ENCODE measurements at places on chromosomes 1 and 21.

DNA sequence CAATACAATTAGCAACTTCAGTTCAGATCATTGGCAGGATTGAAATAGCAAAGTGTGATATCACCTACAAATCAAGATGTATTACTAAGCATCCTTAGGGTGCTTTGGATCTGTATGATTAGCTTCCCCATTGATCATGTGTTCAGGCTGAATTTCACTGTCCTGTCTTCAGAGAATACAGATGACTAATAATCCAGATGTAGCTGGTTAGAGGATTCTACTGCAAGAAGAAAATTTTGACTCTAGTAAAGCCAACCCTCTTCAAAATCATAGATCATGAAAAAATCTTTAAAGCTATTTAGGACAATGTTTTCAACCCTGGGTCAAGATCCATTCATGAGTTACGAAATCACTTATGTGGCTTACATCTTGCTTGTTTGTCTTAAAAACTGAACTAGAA lies 184.4 kb downstream of the PTGER3 start:
- H3K27ac ChIP-seq, result no peak overlapping the region
- peaks cover 7% of the 10 kb centered on the region for H3K27me3 ChIP-seq
- H3K36me3 ChIP-seq, result no peaks in the 10 kb centered on the region
- peaks cover 16% of the 10 kb centered on the region for H3K4me1 ChIP-seq
- H3K4me3 ChIP-seq, result no peak overlapping the region

DNA sequence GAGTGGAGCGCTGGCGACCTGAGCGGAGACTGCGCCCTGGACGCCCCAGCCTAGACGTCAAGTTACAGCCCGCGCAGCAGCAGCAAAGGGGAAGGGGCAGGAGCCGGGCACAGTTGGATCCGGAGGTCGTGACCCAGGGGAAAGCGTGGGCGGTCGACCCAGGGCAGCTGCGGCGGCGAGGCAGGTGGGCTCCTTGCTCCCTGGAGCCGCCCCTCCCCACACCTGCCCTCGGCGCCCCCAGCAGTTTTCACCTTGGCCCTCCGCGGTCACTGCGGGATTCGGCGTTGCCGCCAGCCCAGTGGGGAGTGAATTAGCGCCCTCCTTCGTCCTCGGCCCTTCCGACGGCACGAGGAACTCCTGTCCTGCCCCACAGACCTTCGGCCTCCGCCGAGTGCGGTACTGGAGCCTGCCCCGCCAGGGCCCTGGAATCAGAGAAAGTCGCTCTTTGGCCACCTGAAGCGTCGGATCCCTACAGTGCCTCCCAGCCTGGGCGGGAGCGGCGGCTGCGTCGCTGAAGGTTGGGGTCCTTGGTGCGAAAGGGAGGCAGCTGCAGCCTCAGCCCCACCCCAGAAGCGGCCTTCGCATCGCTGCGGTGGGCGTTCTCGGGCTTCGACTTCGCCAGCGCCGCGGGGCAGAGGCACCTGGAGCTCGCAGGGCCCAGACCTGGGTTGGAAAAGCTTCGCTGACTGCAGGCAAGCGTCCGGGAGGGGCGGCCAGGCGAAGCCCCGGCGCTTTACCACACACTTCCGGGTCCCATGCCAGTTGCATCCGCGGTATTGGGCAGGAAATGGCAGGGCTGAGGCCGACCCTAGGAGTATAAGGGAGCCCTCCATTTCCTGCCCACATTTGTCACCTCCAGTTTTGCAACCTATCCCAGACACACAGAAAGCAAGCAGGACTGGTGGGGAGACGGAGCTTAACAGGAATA lies 4.2 kb downstream of the TFAP2E start:
- peak overlapping the region; percentile 80 for H3K4me3 ChIP-seq
- peak overlapping the region; percentile 53 for H3K27ac ChIP-seq
- H3K36me3 ChIP-seq, result no peaks in the 10 kb centered on the region
- H3K27me3 ChIP-seq, result peaks cover 26% of the 10 kb centered on the region

DNA sequence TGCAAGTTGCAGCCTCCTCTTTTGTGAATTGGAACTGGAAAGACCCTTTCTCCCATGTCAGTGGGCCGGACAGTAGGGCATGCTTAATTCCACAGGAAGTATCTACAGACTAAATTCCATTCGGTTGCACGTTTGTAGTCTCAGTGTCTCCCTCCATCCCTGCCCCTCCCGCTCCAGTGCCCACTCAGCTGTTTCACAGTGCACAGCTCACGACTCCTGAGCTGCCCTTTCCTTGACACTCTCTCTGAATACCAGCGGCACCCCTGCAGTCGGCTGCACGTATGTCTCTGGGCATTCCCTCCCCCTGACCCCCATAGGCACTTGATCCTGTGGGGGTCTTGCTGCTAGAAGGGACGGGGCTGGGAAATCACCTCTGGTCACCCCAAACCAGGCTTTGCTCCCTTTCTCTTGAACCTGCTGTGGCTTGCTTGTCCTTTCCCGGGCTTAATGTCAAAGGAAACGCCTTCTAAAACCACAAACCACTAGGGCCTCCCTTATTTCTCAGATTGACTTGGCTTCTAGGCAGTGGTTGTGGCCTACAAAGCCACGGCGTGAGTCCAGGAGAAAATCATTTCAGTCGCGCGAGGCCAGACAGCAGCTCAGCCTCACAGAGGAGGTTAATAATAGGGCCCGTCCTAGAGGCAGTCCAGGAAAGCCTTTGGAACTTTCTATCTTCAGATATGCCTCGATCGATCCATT lies 365.3 kb upstream of the PROX1 start:
- H3K27ac ChIP-seq, result no peak overlapping the region
- peaks cover 11% of the 10 kb centered on the region for H3K4me1 ChIP-seq
- peak; percentile 11 for DNase-seq
- H3K4me3 ChIP-seq, result no peak overlapping the region
- peaks cover 40% of the 10 kb centered on the region for H3K27me3 ChIP-seq

GRCh38 chr1:91335603-91336002 lies 69.0 kb downstream of the HFM1 start:
- no peak for DNase-seq
- peaks cover 1% of the 10 kb centered on the region for H3K27me3 ChIP-seq
- no peaks in the 10 kb centered on the region for H3K4me1 ChIP-seq
- H3K27ac ChIP-seq, result no peak overlapping the region
- no peak overlapping the region for H3K4me3 ChIP-seq

DNA sequence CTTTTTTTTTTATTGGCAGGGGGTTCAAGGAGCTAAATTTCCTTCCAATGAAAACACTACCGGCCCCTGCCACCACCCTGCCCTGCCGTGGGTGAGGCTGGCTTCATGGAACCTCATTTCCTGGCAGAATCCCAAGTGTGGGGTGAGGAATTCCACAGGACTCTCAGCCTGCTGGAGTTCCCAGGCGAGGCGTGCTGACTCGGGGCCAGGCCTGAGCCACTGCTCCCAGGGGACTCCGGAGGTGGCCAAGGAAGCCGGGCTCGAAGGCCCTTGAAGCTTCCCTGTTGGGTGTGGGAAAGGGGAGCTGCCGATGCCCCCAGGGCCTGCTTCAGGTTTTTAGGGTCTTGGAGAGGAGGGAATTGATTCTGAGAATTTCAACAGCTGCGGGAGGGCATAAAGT lies 95.3 kb upstream of the ACTRT2 start:
- no peak overlapping the region for H3K27ac ChIP-seq
- H3K27me3 ChIP-seq, result no peaks in the 10 kb centered on the region
- H3K4me1 ChIP-seq, result no peaks in the 10 kb centered on the region
- no peak overlapping the region for H3K4me3 ChIP-seq
- DNase-seq, result no peak

DNA sequence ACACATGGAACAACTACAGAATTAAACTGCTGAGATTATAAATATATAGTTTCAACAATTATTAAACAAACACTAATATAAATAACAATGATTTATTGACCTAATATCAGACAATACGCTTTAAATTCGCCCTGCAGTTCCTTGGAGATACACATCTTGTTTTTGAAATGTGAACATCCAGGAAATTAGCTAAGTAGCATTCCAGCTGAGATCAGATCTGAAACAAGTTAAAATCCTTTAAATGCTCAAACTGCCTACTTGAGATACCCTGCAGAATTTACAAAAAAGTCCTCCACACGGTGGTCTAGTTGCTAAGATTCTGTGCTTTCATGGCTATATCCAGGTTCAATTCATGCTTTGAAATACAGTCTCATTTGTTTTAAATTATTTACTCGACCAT lies 101.4 kb upstream of the OLFM3 start:
- H3K27me3 ChIP-seq, result no peaks in the 10 kb centered on the region
- H3K4me3 ChIP-seq, result no peak overlapping the region
- H3K27ac ChIP-seq, result no peak overlapping the region
- H3K36me3 ChIP-seq, result no peaks in the 10 kb centered on the region
- H3K4me1 ChIP-seq, result no peaks in the 10 kb centered on the region
- DNase-seq, result no peak

DNA sequence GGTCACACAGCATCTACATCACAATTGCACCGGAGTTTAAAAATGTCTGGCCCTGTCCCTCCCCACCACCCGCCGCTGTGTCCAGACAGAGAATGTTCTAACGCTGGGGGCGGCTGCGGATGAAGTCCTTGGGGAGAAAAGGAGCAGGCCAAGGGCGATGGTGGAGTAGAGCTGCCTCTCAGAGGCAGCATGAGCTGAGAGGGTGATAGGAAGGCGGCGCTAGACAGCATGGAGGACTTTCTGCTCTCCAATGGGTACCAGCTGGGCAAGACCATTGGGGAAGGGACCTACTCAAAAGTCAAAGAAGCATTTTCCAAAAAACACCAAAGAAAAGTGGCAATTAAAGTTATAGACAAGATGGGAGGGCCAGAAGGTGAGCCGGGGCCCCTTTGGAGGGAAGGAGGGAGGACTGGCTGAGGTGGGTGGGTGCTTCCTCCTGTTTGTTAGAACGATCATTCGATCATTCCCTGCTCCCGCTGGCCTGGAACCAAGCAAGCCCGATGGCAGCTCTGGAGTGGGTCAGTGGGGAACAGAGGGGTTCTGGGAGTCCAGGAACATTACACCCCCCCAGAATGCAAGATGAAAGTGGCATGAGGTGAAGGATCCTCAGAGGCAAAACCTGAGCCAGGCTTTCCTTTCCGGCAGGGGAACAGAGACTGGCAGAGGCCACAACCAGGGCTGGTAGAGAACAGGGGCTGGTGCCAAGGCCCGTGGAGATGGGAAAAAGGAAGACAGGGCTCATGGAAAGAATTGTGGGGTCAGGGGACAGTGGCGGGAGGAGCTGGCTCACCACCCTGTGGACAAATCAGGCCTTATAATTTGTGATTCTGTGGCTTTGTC lies at the start of the genes FAM229A and TSSK3:
FAM229A (minus strand) TSS at position 12 of the 840 bp plus-strand sequence. CDS start 394 bp downstream, outside the sequence.
TSSK3 (plus strand) TSS at position 66 of the 840 bp plus-strand sequence; CDS start at position 229, 163 bp downstream.
- peaks cover 18% of the 10 kb centered on the region for H3K4me1 ChIP-seq
- H3K4me3 ChIP-seq, result no peak within 1 kb of the TSS
- peaks cover 8% of the 10 kb centered on the region for H3K27me3 ChIP-seq
- no peak for DNase-seq
- H3K36me3 ChIP-seq, result peaks cover 40% of the 10 kb centered on the region
- H3K27ac ChIP-seq, result no peak within 1 kb of the TSS

GRCh38 chr1:43065616-43066399 lies 106.3 kb downstream of the EBNA1BP2 start:
- H3K36me3 ChIP-seq, result no peaks in the 10 kb centered on the region
- H3K4me1 ChIP-seq, result peaks cover 5% of the 10 kb centered on the region
- no peak overlapping the region for H3K4me3 ChIP-seq
- no peak overlapping the region for H3K27ac ChIP-seq
- DNase-seq, result no peak
- H3K27me3 ChIP-seq, result peaks cover 4% of the 10 kb centered on the region

GRCh38 chr1:202944438-202944921 lies 13.6 kb downstream of the ADIPOR1 start:
- no peaks in the 10 kb centered on the region for H3K4me1 ChIP-seq
- no peaks in the 10 kb centered on the region for H3K27me3 ChIP-seq
- no peak overlapping the region for H3K4me3 ChIP-seq
- peaks cover 69% of the 10 kb centered on the region for H3K36me3 ChIP-seq
- DNase-seq, result no peak

- no peak overlapping the region for H3K27ac ChIP-seq
- no peak for DNase-seq
Measured at GRCh38 chr1:210817385-210818275, 316.3 kb downstream of the KCNH1 start.

- H3K27ac ChIP-seq, result no peak overlapping the region
- DNase-seq, result no peak
- no peak overlapping the region for H3K4me3 ChIP-seq
- H3K4me1 ChIP-seq, result peaks cover 41% of the 10 kb centered on the region
- H3K36me3 ChIP-seq, result peaks cover 87% of the 10 kb centered on the region
Measured at GRCh38 chr21:41431788-41432548, 5.9 kb downstream of the MX1 start.

DNA sequence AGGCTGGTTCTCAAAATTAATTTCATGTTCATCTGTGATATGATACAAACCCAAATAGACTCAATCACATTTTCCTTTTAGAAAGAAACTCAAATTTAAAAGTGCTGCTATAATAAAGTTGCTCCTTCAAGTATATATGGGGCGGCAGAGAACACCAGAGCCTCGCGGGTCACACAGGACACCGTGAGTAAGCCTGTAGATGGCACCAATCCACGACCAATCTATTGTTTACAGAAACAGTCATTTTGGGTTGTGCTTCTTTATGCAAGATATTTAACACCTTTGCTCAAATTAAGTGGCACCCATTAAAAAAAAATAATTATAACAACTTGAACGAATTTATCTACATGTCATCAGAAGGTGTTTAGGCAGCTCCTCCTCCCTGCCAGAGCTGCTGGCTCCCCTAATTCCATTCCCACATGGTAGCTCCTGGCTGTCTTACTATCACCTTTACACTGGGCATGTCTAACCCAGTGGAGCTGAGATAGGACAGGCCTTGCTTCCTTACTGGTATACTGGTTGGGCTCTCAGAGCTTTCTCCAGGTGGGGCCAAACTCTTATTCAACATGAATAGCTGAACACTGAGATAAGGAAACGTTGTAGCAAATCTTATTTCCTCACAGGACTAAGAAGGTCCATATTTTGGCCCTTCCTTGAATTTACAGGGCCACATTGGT lies 287.0 kb downstream of the SDCCAG8 start:
- H3K36me3 ChIP-seq, result peaks cover 14% of the 10 kb centered on the region
- no peaks in the 10 kb centered on the region for H3K4me1 ChIP-seq
- no peak for DNase-seq

DNA sequence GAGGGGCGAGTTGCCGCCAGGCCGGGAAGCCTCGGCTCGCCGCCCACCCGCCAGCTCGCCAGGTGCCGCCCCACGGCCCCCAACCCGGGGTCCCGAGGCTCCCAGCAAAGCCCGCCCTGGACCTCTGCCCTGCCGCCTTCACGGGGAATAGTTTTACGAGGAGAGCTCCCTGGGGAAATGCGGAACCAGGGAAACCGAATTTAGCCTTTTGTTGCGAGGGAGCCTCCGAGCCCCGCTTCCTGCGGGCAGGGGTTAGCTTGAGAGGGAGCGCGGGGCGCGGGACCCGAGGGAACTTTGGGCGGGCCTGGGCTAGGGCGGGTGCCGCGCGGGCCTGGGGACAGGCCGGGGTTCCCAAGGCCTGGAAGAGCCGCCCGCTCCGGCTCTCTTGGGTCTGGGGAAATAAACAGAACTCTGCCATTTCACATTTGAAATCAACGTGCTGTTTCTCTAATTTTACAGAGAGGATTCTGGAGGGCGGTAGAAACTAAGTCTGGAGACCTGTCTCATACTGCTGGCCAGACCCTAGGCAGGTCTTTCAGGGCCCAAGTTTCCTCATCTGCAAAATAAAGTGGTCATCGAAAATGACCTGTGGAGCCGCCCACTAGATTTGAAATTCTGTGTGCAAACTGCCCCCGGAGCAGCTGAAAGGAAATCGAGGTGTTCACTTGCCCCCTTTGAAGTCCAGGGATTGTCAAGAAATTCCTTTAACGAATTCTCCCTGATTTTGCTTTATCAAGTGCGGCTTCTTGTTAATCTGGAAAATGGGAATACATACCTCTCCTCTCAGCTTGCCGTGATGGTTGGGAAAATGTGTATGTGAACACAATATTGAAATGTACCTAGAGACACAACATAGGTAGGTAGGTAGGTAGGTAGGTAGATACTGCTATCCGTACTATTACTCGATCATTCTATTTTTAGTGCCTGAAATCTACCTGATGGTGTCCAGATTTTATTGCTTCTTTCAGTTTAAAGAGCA lies 749 bp upstream of the GLUL start:
- peak overlapping the region; percentile 67 for H3K4me3 ChIP-seq
- H3K36me3 ChIP-seq, result peaks cover 33% of the 10 kb centered on the region
- H3K27ac ChIP-seq, result peak overlapping the region; percentile 11
- H3K27me3 ChIP-seq, result peaks cover 37% of the 10 kb centered on the region
- no peak for DNase-seq

Measured in activated T-helper 2 cell treated with anti-CD3 and anti-CD28 coated beads, Interferon-gamma antibody, Interleukin-2, Interleukin-4, amounts not matched to agents 10 μg/mL and 5 μg/mL and 100 μg/mL, durations not matched to agents 14 hours and 24 hours and 36 hours (primary cell).